Effector memory CD4-positive, alpha-beta T cell (primary cell): ENCODE measurements at places on chromosomes 4 and X.

DNA sequence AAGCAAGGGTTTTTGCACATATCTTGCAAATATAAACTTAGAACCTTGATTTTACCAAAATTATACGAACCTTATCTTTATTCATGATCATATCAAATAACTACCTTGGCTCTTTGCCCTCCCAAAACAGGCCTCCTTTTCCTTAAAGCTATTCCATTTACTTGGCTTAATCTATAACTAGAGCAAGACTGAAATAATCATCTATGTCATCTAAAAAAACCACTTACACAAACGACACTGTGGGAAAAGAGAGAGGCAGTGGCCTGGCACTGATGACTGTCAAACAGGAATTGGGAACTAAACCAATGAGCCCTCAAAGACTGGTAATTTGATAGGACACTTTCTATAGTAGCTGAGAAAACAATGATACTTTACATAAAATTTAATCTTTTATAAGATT, 11.7 kb upstream of the PTPN13 start:
- no peak for DNase-seq

DNA sequence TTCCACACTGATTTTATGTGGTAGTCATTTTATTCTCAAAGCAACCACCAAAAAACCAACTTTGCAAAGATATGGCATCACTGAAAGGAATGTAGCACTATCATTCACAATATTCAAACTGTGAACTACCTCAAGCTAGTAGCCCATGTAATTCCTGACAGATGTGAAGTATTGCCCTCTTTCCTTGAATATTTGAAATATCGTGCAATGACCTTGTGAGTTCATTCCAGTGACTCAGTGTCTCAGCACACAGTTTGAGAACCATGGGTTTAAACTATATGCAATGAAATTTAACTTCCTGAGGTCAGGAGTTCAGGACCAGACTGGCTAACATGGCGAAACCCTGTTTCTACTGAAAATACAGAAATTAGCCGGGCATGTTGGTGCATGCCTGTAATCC, 20.9 kb upstream of the IQCM start:
- no peak for DNase-seq

DNA sequence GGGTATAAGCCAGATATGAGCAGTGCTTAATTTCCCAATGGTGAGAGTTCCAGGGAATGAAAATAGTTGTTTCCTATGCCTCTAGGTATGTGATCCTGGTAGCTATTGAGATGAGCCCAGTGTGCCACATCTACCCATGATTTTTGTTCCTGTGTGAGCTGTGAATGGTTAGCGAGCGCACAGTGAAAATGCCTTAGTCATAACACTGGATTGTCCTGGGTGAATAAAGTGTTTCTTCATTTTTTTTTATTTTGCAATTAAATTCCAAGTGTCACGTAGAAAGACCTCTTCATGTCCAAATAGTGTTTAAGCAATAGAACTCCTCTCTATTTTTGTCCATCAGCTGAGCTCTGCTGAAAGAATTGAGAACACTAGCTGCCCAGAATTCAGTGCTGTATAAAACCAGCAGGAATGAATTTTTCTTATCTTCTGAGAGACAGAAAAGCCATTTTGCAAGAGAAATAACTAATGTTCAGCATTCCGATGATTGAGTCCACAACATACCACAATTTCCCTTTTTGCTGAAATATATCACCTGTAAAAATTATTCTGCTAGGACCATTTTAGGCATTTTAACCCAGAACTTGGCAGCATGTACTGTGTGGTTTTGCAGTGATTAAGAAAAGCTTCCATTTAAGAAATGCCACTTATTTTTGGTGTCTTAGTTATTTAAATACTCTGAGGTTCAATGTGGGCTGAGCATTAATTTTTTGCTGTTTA, 5.6 kb downstream of the MAOA start:
- no peak for DNase-seq

GRCh38 chr4:25687773-25688172, 32.1 kb downstream of the SLC34A2 start:
- DNase-seq: no peak

- DNase-seq: no peak
Observed at GRCh38 chr4:128220286-128221235, 67.1 kb downstream of the PGRMC2 start.

DNA sequence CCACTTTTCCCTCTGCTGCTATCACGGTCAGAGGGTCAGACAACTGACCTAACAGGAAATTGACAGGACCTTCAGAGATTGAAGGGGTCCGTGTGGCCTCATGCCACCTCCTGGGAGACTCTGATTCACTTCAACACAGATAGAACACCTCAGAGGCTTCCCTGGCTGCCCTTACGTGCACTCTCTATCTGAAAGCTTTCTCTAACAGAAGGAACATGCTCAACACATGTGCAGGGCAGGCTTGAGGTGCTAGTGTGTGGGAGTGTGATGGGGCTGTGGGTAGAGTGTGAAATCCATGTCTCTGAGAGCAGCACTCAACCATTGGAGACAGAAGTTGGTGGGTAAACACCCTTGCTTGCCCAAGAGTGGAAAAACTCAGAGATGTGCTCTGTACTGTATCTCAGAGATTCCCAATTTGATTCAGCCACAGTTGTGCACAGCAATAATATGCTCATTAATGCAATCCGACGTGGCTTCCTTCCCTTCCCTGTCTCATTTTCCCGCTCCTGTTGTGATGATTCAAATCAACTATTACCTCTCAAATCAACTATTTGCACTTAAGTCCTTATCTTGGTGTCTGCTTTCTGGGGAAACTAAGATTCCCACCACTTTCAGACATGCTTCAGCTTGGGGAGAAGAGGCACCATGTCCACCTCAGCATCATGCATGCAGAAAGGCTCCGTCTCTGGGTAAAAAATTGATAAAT, 62.0 kb upstream of the MAGEB2 start:
- DNase-seq: no peak

- no peak for DNase-seq
Observed at GRCh38 chr4:87270144-87270543, 49.7 kb upstream of the KLHL8 start.

- no peak for DNase-seq
Observed at GRCh38 chrX:80223982-80224579, 196.2 kb upstream of the TENT5D start.

- DNase-seq: no peak
Observed at GRCh38 chr4:126004941-126005340, 690.2 kb downstream of the FAT4 start.

DNA sequence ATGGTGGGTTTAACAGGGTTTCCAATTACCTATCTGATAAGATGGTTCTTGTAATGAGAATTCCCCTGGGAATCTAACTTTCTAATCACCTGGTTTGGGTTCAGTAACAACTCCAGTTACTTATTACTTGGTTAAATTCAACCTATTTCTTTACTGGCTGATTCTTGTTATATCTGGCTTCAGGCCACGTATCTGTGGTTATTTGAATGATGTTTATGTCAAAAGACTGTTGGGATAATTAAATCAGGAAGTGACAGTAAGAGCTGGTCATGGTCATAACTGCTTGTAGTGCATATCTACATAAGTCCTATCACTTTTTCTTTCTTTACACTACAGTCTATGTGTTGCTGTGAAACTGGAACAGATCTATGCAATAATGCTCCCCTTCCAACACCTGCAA, 108.1 kb downstream of the MID1 start:
- DNase-seq: no peak

DNA sequence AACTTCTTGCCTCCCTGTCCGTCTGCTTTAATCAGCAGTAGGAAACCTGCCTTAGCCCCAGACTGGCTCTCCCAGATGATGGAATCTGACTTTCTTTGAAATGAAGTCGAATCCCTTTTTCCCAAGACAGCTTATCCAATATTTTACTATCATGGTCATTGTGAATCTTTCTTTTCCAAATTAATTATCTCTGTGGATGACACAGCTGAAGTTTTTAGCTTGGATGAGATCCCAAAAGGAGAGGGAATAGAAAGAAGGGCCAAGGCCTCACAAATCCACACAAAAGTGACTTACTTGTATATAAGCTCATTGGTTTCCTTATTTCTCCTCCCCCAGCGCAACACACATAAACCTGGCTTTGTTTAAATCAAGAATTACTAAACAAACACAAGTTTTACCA, 100.6 kb downstream of the RASL11B start:
- DNase-seq: no peak

DNA sequence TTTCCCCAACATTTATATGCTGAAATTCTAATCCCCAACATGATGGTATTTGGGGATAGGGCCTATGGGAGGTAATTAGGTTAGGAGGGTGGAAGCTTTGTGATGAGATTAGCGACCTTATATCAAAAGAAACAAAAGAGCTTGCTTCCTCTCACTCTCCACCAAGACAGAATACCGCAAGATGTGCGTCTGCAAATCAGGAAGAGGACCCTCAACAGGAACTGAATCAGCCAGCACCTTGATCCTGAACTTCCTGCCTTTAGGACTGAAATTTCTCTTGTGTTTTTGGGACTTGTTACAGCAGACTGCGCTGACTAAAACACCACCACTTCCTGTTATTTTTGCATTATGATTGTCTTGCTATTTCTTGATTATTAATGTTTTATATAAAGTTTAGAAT, 1889.4 kb downstream of the C4orf33 start:
- DNase-seq: no peak

GRCh38 chr4:155353923-155354540, 22.7 kb downstream of the MAP9 start:
- no peak for DNase-seq

- DNase-seq: no peak
Observed at GRCh38 chr4:182906786-182907185, 10.4 kb downstream of the DCTD start.

DNA sequence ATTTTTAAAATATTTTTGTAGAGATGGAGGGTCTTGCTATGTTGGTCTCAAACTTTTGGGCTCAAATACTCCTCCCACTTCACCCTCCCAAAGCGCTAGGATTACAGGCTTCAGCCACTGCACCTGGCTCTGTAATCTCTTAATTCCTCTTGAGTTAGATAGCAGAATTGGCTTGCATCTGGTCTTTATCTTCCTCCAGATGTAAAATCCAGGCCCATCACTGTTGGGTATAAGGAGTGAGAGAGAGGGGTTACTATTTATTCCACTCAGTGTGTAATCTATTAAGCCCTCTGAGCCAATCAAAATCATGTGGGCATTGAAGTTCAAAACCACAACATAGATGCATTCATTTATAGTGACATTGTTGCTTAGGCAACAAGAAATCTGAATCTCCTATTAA, 33.9 kb downstream of the ANK2 start:
- no peak for DNase-seq

DNA sequence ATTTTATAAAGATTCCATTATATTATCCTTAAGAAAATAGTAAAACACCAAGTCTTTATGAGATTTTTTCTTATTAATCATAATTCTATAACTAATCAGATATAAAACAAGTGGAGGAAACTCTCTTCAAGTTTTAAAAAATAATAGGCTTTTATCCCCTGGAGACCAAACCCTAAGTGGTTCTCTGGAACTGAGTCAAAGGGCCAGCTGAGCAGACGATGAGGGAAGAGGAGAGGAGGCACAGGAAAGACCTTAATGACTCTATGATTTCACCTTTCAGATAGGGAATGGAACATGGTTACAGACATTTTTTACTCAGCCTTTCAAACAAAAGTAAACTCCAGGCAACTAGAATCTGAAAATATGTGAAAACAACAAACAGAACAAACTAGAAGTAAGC, 201.8 kb downstream of the SLC39A8 start:
- no peak for DNase-seq

DNA sequence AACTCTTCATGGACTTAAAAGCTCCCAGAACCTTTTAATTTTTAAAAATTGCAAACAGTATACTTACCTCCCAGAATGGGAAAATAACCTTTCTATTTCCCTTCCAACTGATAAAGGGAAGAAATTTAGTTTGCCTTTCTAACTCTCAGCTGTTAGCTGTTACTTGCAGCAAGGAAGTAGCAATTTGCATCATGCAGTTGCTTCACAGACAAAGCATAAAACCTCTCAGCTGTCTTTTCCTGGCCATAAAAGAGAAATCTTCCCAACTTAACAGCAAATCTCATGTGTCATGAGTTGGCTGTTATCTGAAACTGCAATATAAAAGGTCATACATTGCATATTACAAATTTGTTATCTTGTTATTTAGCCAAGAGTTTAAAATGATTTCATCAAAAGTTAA, 18.4 kb downstream of the C4orf17 start:
- no peak for DNase-seq
